ENCODE measurements at places on chromosomes 3 and 15. TPM values are rescaled to one million over a fixed set of nuclear protein-coding genes. Genes with fewer than 3 reads are reported as not detected.

DNA sequence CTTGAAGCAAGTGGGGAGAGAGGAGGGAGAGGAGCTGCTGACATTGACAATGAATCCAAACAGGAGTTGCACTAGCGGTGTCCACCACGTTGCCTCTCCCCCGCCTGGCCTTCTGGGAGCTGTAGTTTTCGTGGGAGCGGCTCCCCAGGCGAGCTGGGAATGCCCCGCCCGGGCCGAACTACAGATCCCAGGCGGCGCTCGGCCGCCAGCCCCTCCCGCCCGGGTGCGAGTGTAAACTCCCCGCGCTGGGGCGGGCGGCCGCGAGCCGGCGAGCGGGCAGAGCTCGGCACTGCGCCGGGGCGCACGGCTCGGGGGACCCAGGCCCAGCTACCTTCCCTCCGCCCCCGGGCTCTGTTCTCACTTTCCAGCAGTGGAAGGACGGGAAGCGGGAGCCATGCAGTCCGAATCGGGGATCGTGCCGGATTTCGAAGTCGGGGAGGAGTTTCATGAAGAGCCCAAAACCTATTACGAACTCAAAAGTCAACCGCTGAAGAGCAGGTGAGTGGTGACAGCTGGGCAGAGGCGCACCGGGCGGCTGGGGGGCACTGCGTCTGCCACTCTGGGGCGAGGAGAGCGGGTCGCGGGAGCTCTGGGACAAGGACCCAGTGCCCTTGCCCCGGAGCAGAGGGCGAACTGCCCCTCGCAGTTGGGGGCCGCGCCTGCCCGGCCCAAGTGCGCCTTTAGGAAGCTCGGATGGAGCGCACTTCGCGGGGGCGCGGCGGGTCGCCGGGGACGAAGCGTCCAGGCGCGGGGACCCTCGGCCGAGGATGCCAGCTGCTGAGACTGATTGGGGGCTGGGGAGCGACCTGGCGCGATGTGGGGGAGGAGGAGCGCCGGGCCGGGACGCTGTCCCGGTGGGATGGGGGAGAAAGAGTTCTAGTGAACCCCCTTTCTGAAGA lies at the start of gene MITF:
Gene MITF (plus strand): TSS at position 261 of the 899 bp plus-strand sequence. CDS start 134 bp downstream, at position 395.
- DNase-seq: no peak

The GOLGA8J gene
- not detected for polyA plus RNA-seq

GRCh38 chr3:156782921-156783320 lies 43.2 kb upstream of the LEKR1 start:
- no peak for DNase-seq

The MESP2 gene
- not detected for polyA plus RNA-seq

GRCh38 chr3:70078778-70079177 lies 79.2 kb downstream of the SAMMSON start:
- DNase-seq: no peak

GRCh38 chr3:32698506-32698905 lies 13.5 kb downstream of the CNOT10 start:
- DNase-seq: no peak

The ELL3 gene
- 0.24 TPM for polyA plus RNA-seq
